ENCODE measurements at places on chromosomes 6 and 20.

- DNase-seq: no peak
These were observed 303.3 kb downstream of the EYA4 start for GRCh38 chr6:133544419-133544818.

DNA sequence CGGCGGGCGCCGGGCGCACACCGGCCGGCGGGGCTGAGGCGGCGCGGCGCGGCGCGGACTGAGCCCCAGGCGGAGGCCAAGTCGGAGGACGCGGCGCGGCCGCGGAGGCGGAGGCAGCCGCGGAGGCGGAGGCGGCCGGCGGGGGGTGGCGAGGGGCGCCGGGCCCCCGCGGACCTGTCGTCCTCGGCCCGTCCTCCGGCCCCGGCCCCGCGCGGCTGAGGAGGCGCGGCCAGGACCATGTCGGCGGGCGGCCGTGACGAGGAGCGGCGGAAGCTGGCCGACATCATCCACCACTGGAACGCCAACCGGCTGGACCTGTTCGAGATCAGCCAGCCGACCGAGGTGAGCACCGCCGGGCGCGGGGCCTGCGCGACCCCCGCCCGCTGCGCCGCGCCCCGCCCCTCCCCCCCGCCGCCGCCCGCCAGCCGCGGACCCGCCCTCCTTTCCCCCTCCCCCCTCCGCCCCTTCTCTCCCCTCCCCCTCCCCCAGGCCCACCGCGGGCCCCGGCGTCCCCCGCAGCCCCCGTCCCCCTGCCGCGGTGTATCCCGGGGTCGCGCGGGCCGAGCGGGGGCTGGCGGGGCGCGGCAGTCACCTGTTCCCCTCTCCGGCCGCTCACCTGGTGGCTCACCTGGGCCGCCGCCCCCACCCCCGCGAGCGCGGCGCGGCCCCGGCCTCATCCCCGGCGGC, at the start of gene AFDN:
AFDN (plus strand) TSS at position 16 of the 687 bp plus-strand sequence; CDS start at position 238, 222 bp downstream.
- no peak for DNase-seq

GRCh38 chr20:6081236-6081635, 27.4 kb upstream of the LRRN4 start:
- no peak for DNase-seq

- DNase-seq: no peak
These were observed 10.6 kb upstream of the BAK1 start for GRCh38 chr6:33590531-33591198.

DNA sequence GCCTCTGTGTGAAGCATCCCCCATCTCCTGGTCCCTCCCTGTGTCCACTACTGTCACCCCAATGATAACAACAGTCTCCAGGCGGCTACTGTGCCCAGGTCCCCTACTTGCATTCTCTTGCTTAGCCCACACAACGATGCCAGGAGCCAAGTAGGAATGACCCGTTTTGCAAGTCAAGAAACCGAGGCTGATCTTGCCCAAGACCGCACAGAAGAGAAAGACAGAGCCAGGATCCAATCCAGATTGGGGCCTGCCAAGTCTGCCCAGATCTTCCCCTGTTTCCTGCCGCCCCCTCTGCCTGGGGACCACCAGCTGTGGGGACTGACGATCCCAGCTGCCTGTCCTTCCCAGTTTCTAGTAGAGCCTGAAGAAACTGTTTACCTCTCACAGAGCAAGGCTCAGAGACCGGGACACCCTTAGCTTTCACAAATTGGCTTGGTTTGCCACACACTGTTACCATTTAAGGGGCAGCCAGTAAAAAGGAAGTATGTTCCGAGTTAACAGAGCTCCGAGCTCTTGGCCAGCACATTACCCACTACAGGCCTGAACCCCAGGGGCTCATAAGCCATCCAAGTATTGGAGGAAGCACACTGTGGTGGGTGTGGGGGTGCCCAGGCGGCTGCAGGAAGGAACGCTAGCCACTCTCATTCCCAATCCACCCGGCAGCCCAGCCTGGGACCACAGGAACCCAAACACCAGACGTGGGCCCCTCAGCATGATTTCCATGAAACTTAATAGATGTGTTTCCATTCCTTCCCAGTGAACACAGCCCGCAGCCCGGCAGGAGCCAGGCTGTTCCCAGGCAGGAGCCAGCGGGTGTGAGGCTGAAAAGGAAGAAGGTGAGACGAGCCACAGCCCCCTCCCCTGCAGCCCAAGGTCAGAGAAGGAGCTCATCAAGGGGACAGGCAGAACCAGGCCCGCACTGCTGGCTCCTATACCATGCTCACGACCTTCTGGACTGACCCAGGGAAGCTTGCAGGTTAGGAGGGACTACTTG, 7.9 kb downstream of the KIAA1755 start:
- no peak for DNase-seq

DNA sequence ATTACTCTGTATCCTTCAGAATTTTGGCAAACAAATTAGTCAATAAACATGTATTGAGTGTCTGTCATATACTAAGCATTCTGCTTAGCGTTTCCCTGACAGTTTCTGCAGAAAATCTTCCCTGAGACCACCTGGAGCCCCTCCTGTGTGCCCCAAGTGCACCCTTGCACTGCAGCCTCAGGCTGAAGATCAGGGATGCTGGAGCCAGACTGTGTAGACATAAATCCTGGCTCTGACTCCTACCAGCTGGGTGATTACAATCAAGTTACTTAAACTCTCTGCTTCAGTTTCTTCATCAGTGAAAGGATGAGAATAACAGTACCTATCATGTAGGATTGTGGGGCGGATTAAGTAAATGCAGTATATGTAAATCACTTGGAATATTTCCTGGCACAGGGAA, 53.4 kb upstream of the VSTM2L start:
- no peak for DNase-seq

DNA sequence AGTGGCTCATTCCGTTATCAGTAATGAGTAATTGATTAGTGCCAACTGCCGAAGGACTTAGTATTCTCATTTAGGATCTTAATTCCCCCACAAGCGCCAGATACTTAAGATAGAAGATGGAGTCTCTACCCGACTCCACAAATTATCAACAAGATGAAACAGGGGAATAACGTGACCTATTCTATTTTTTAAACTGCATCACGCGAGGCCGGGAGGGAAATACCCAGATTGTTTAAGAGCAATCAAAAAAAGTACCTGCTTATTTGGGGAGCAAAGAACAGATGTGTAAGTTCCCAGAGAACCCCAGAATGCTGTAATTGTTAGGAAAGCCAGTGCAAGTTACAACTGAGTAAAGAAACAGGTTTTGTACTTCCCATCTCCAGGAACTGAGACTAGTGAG, 1.1 kb upstream of the MAP3K5 start:
- DNase-seq: no peak

DNA sequence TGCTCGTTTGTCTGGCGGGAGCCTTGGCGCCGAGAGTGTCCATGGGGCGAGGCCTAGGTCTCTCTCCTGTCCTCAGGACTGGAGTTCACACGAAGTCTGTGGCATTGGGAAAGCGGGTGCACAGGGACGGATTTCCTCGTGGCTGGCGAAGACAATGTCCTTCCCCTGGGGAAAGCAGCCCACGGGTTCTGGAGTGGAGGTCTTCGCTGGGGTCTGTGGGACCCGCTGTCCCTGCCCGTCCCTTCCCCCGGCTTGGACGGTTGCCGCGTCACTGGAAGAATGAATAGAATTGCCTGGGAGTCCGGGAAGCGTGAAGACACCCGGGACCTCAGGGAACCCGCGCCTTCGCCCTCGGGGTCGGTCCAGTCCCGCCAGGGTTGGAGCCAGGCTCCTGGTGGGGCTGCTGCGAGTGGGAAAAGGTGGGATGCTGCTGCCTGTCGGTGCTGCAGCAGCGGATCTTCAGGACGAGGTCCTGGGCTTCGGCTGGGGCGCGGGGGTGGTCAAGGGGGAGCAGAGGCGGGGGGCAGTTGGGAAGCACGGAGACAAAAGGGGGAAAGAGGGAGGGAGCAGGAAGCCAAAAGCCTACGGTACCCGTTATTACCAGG, 441.8 kb upstream of the DEFB115 start:
- no peak for DNase-seq

- no peak for DNase-seq
These were observed 11.5 kb upstream of the DACT2 start for GRCh38 chr6:168331058-168331457.

GRCh38 chr20:5567644-5568043, 182.6 kb upstream of the SHLD1 start:
- DNase-seq: no peak

DNA sequence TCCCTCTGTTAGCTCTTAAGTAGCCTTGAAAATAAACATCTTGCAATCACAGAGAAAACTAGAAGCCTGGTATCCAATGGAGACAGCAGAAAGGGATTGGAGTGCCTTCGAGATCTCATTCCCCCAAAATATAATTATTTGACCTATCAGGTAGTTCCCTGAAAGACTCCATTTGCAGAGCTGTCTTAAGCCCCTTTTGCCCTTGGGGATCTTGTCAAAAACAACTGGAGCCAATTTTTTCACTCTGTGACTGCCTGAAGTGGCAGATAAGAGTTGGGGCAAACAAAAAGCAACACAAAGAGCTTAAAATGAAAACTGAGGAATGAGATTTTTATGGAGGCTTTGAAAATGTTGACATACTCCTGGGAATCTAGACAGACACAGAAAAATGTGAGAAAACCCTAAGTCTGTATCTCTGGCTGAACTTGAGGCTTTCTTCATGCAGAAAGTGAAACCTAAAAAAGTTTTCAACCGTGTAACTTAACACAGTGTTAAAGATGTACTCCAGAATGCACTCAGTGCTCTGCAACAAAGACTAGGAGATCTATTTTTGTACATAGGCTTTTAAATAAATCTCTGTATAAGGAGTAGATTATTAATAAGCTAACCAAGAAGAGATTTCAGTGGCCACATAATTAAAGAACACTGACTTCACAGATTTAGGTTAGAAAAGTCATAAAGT, 971.1 kb upstream of the MAN1A1 start:
- no peak for DNase-seq

DNA sequence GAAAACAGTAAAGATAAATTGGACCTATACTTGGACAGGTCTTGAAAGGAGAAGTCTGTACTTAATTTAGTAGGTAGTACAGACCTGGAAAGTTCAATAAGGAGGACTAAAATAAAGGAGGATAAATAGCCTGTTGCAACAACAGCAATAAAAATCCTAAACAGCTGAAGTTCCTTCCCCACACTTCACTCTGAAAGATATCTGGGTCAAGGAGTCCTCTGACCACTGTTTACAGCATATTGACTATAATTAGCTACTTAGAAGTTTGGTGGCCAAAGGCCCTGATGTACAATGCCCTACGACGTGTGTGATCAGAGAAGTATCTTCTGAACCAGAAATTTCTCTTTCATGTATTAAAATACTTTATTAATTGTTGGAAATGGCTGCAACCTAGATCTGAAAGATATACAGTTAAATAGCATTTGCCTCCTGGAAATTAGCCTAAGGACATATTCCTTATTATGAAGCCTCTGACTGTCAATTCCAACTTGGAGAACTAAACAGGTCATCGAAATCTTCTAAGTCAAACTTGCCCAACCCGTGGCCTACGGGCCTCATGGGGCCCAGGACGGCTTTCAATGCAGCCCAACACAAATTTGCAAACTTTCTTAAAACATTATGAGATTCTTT, 82.8 kb downstream of the KIF13A start:
- DNase-seq: no peak

GRCh38 chr20:57573242-57573641, 12.3 kb downstream of the PCK1 start:
- no peak for DNase-seq

- no peak for DNase-seq
These were observed 122.6 kb upstream of the NOX3 start for GRCh38 chr6:155578251-155578650.

GRCh38 chr20:35767683-35768481, 3.9 kb upstream of the PHF20 start:
- DNase-seq: peak; percentile 53

- DNase-seq: no peak
These were observed 30.5 kb downstream of the GRM4 start for GRCh38 chr6:34115403-34115795.

DNA sequence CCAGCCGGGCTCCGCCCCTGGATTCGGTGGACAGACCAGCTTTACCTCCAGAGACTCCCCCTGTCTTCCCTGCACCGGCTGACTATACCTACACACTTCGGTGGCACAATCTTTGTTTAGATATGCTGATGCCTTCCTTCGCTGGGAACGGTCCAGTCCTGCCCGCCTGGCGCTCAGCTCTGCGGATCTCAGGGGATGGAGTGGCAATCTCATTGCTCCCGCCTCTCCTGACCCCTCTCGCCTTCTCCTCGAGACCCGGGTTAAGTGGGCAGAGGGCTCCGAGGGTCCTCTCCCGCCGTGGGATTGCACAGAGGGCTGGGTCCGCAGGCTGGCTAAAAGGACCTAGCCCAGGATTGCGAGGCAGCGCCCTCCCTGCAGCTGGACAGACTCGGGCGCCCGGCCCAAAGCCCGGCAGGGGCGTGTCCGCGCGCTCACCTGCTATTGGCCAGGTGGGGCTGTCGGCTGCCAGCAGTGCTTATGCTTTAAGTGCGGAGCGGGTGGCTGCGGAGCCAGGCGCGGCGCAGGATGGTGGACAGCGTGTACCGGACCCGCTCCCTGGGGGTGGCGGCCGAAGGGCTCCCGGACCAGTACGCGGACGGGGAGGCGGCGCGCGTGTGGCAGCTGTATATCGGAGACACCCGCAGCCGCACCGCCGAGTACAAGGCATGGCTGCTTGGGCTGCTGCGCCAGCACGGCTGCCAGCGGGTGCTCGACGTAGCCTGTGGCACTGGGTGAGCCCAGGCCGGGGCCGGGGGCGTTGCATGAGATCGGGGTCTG, at the start of gene GNMT:
GNMT (plus strand) TSS at position 512 of the 777 bp plus-strand sequence; CDS start at position 526, 14 bp downstream.
- DNase-seq: peak; percentile 44

DNA sequence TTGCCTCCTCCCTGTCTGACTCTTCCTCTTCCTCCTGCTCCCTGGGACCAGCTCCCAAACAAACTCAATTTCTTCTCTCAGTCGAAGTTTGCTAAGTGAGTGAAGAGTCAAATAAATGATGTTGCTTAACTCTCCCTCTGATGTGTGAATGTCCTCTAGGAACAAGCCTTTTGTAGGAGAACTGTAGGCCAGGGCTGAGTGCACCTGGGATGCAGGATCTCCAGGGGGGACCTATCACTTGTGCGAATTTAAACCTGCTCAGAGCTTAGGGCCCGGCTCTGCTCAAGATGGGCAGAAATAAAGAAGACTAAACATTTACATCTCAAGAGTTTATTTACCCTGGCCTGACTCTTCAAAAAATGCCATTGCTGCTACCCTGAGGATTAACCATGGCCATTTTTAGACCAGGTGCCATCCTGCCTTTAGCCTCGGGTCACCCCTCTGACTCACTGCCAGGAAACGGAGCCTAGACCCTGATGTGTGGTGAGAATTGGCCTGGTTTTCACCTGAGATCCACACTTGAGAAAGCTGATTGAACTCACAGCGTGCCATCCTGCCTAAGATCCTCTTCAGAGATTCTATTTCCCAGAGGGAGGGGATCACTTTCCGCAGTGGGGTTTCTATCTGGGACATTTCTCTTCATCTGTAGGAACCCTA, 63.6 kb upstream of the CD93 start:
- no peak for DNase-seq
